ENCODE measurements at places on chromosomes 5 and 9.

- no peak for DNase-seq
- H3K27me3 ChIP-seq, result no peaks in the 10 kb centered on the region
- H3K4me1 ChIP-seq, result peaks cover 3% of the 10 kb centered on the region
- H3K27ac ChIP-seq, result peak overlapping the region; percentile 60
- peak overlapping the region; percentile 62 for H3K4me3 ChIP-seq
Measured at GRCh38 chr5:173056783-173057061, 570 bp downstream of the CREBRF start.

- H3K27me3 ChIP-seq, result no peaks in the 10 kb centered on the region
- H3K36me3 ChIP-seq, result no peaks in the 10 kb centered on the region
- H3K4me3 ChIP-seq, result no peak overlapping the region
- H3K4me1 ChIP-seq, result peaks cover 7% of the 10 kb centered on the region
- peak; percentile 57 for DNase-seq
Measured at GRCh38 chr9:4590430-4591122, 71.5 kb upstream of the PLPP6 start.

- DNase-seq, result no peak
- peaks cover 2% of the 10 kb centered on the region for H3K4me1 ChIP-seq
- H3K36me3 ChIP-seq, result no peaks in the 10 kb centered on the region
- H3K27ac ChIP-seq, result no peak overlapping the region
Measured at GRCh38 chr5:14890846-14891245, 19.3 kb upstream of the ANKH start.

DNA sequence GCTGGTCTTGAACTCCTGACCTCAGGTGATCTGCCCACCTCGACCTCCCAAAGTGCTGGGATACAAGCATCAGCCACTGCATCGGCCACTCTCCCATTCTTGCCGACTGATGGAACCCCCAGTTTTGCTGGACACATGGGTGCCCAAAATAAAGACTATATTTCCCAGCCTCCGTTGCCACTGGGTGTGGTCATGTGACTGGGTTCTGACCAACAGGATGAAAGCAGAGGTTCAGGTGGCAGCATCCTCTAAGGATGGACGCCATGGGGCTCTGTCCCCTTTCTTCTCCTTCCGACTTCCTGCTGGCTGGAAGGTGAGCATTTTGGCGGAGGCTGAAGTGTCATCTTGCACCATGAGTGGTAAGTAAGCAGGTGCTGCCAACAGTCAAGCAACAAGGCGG is 10.3 kb downstream of the PDLIM7 start:
- H3K27ac ChIP-seq, result no peak overlapping the region
- peaks cover 88% of the 10 kb centered on the region for H3K36me3 ChIP-seq
- peaks cover 11% of the 10 kb centered on the region for H3K4me1 ChIP-seq
- no peak overlapping the region for H3K4me3 ChIP-seq

DNA sequence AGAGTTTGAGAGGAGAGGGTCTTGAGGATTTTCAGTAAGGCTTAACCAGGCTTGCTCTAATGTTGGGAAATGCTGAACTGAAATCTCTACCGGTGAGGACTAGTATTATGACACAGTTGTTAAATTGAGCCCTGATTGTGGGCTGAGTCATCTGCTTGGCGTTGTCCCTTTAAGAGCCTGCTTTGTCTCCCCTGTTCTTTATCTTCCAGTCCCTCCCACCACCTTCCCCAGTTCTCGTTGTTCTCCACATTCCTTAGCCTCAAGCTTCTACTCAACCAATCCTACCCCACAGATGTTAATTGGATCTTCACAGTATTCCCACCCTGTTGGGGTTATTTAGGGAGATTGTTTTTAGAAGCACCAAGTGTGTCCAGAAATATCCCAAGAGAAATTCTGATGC is 57.6 kb downstream of the ANKRD55 start:
- H3K4me1 ChIP-seq, result peaks cover 19% of the 10 kb centered on the region
- DNase-seq, result peak; percentile 84
- H3K27me3 ChIP-seq, result no peaks in the 10 kb centered on the region
- H3K36me3 ChIP-seq, result no peaks in the 10 kb centered on the region

- H3K27ac ChIP-seq, result no peak overlapping the region
- no peaks in the 10 kb centered on the region for H3K27me3 ChIP-seq
Measured at GRCh38 chr5:173101245-173101644, 43.1 kb upstream of the BNIP1 start.

DNA sequence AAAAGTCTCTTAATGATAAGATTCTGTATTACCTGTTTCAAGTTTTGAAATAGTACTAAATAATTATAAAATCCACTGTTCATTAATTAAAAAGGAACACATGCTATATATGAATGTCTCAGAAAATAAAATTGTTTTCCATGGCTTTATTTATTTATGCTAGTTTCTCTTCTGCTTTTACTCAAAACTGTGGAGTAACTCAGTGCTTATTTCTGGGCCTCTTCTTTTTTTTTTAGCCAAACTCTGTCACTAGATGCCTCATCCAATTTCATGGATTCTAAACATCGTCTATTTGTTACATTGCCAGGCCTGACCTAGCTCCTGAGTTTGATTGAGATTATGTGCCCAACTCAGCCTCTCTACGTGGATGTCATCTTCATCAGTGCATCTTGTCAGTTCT is 1509.7 kb downstream of the MAT2B start:
- H3K27ac ChIP-seq, result no peak overlapping the region
- no peaks in the 10 kb centered on the region for H3K4me1 ChIP-seq
- no peak for DNase-seq
- no peaks in the 10 kb centered on the region for H3K36me3 ChIP-seq
- no peaks in the 10 kb centered on the region for H3K27me3 ChIP-seq
- H3K4me3 ChIP-seq, result no peak overlapping the region

DNA sequence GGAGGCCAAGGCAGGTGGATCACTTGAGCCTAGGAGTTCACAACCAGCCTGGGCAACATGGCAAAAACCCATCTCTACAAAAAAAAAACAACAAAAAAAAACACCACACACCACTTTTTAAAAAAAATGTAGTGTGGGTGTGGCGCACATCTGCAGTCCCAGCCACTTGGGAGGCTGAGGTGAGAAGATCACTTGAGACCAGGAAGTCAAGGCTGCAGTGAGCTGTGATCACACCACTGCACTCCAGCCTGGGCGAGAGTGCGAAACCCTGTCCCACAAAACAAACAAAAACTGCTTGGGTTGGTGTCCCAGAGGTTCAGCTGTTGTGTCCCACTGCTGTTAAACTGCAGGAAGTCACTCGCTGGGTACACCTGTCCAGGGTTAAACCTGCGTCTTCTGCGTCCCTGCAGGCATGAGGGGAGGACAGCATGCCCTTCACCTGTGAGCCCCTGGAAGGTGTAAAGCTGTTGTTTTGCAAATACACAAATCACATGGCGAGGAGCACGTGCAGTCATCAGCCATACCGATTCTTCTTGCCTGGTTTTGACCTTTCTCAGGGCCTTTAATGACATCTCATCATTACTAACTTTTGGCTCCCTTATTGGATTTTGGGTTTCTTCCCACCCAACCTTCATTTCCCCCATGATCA is 29.3 kb upstream of the CLPTM1L start:
- H3K27ac ChIP-seq, result no peak overlapping the region
- peaks cover 32% of the 10 kb centered on the region for H3K27me3 ChIP-seq
- H3K36me3 ChIP-seq, result no peaks in the 10 kb centered on the region
- H3K4me3 ChIP-seq, result no peak overlapping the region
- no peaks in the 10 kb centered on the region for H3K4me1 ChIP-seq

DNA sequence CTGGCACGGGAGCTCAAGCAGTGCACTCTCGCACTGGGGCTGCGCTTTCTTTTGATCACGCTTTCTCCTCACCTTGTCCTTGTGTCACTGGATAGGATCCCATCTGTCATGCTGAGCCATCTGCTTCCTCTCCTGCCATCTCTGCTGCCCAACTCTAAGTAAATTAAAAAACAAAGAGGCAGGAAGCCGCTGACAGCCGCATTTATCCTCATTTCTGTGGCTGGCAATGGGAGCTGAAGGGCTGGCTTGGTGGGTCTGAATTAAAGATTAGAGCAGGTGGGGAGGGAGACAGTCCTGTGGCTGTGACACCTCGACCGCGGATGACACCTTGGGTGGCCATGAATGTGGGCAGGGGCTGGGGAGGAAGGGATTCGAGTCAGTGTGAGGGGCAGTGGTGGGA is 159.2 kb upstream of the ALDH1B1 start:
- H3K4me3 ChIP-seq, result no peak overlapping the region
- H3K4me1 ChIP-seq, result no peaks in the 10 kb centered on the region
- H3K36me3 ChIP-seq, result no peaks in the 10 kb centered on the region
- no peak for DNase-seq
- no peak overlapping the region for H3K27ac ChIP-seq

- DNase-seq, result no peak
- no peaks in the 10 kb centered on the region for H3K27me3 ChIP-seq
- H3K4me1 ChIP-seq, result peaks cover 4% of the 10 kb centered on the region
- H3K36me3 ChIP-seq, result peaks cover 6% of the 10 kb centered on the region
Measured at GRCh38 chr9:105459336-105459735, 11.5 kb downstream of the FSD1L start.

GRCh38 chr5:36769129-36769770 is 107.3 kb upstream of the NIPBL start:
- DNase-seq, result no peak
- no peak overlapping the region for H3K27ac ChIP-seq
- no peaks in the 10 kb centered on the region for H3K27me3 ChIP-seq
- no peaks in the 10 kb centered on the region for H3K4me1 ChIP-seq

GRCh38 chr5:127860291-127860690 is 157.1 kb downstream of the CCDC192 start:
- H3K27ac ChIP-seq, result no peak overlapping the region
- H3K4me3 ChIP-seq, result no peak overlapping the region
- DNase-seq, result no peak
- H3K36me3 ChIP-seq, result no peaks in the 10 kb centered on the region

GRCh38 chr5:102754767-102755431 is at the start of gene PAM:
PAM (plus strand) TSS chr5:102755305; CDS start chr5:102866196, 110,891 bp downstream.
- H3K27ac ChIP-seq, result peak within 1 kb of the TSS; percentile 44
- no peaks in the 10 kb centered on the region for H3K36me3 ChIP-seq
- H3K27me3 ChIP-seq, result no peaks in the 10 kb centered on the region

- no peaks in the 10 kb centered on the region for H3K27me3 ChIP-seq
- H3K27ac ChIP-seq, result no peak overlapping the region
- DNase-seq, result peak; percentile 12
- H3K4me1 ChIP-seq, result peaks cover 11% of the 10 kb centered on the region
Measured at GRCh38 chr9:6106711-6107339, 91.4 kb upstream of the RANBP6 start.

DNA sequence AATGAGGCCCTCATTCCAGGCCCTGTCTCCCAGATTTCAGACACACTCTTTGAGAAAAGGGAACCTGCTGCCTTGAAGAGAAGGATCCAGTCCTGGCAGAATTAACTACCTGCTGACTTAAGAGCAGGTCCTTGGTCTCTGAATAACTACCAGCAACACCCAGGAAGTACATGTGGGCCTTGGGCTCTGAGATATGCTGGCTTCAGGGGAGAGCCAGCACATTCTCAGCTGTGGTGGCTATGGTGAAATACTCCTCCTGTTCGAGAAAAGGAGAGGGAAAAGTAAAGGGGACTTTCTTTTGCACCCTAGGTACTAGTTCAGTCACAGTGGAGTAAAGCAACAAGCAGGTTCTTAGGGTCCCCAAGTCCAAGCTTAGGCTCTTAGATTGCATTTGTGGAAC is 120.0 kb downstream of the HMHB1 start:
- no peak overlapping the region for H3K27ac ChIP-seq
- no peaks in the 10 kb centered on the region for H3K27me3 ChIP-seq
- DNase-seq, result no peak
- H3K4me1 ChIP-seq, result no peaks in the 10 kb centered on the region

- H3K36me3 ChIP-seq, result no peaks in the 10 kb centered on the region
- DNase-seq, result no peak
- no peaks in the 10 kb centered on the region for H3K27me3 ChIP-seq
- H3K4me3 ChIP-seq, result no peak overlapping the region
- peaks cover 20% of the 10 kb centered on the region for H3K4me1 ChIP-seq
- no peak overlapping the region for H3K27ac ChIP-seq
Measured at GRCh38 chr9:94909250-94909894, 182.9 kb downstream of the AOPEP start.
